Activated T-cell treated with anti-CD3 and anti-CD28 coated beads, Interleukin-2, amount 50 U/mL, for 72 hours (primary cell): ENCODE measurements at places on chromosomes 2 and 18. TPM values are rescaled to one million over a fixed set of nuclear protein-coding genes. Genes with fewer than 3 reads are reported as not detected.

GRCh38 chr2:30629866-30630265 is 177.4 kb downstream of the CAPN13 start:
- no peak for DNase-seq
- peaks cover 1% of the 10 kb centered on the region for H3K36me3 ChIP-seq
- H3K27ac ChIP-seq: no peak overlapping the region
- H3K27me3 ChIP-seq: no peaks in the 10 kb centered on the region
- H3K4me1 ChIP-seq: peaks cover 16% of the 10 kb centered on the region

DNA sequence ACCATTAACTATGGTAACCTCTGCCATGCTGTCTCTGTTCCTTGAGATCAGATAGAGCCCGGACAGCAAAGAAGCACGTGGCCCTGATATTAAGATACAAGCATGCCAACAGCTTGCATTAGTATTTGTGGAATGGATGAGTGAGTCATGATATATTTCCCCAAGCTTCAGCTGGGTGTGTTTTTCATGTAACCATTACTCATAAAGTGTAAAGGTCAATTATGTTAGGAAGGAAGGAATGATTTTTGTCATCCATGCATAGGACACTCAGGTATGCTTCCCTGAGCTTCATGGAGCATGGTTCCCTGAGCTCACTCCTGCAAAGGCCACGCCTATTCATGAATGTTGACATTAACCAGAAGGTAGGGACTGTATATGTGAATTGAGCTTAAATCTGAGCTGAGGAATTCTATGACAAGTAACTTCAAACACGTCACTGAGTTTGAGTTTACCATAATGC is 74.6 kb downstream of the ARL4C start:
- no peak for DNase-seq
- H3K36me3 ChIP-seq: peaks cover 8% of the 10 kb centered on the region
- peak overlapping the region; percentile 81 for H3K27ac ChIP-seq
- no peaks in the 10 kb centered on the region for H3K27me3 ChIP-seq
- peak overlapping the region; percentile 75 for H3K4me3 ChIP-seq
- peaks cover 71% of the 10 kb centered on the region for H3K4me1 ChIP-seq

GRCh38 chr2:12620759-12621158 is 96.0 kb upstream of the TRIB2 start:
- H3K27ac ChIP-seq: no peak overlapping the region
- no peaks in the 10 kb centered on the region for H3K36me3 ChIP-seq
- peaks cover 17% of the 10 kb centered on the region for H3K4me1 ChIP-seq
- H3K4me3 ChIP-seq: no peak overlapping the region
- H3K27me3 ChIP-seq: no peaks in the 10 kb centered on the region

DNA sequence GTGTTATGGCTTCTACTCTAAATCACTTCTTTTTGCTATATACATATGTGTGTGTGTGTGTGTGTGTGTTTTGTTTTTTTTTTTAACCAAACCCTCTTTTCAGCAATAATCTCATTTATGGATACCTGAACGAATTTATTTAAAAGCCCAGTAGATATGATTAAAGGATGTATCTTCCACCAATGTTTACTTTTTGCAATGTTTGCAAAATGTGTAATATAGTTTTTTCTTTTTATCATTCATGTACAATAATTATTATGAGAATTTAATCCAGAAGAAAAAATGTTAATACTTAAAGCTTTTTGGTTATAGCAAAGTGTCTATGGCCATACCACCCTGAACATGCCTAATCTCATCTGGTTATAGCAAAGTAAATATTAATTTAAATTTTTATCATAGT is 1.6 kb upstream of the CNDP2 start:
- no peaks in the 10 kb centered on the region for H3K27me3 ChIP-seq
- no peak for DNase-seq
- peak overlapping the region; percentile 25 for H3K4me3 ChIP-seq
- H3K27ac ChIP-seq: no peak overlapping the region

- H3K27me3 ChIP-seq: peaks cover 5% of the 10 kb centered on the region
- no peaks in the 10 kb centered on the region for H3K36me3 ChIP-seq
- no peak overlapping the region for H3K27ac ChIP-seq
- no peak overlapping the region for H3K4me3 ChIP-seq
- DNase-seq: no peak
- H3K4me1 ChIP-seq: peaks cover 15% of the 10 kb centered on the region
These were observed 9.4 kb upstream of the GNLY start for GRCh38 chr2:85684806-85685205.

DNA sequence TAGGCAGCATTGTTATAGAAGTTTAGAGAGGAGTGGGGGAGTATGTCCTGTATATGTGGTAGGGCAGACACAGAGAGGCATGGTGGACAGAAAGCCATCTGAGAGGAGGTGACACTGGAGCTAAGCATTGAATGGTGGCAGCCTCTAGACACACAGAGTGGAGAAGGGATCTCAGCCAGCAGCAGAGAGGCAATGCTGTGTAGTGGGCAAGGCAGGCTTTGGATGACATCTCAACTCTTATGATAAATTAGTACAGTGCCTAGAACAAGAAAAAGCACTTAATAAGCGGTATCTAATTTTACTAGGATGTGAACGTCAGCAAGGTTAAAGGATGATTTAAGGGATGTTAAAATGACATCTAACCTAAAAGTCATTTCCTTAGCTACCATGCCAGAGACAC is 22.5 kb upstream of the CERS6 start:
- H3K36me3 ChIP-seq: peaks cover 4% of the 10 kb centered on the region
- H3K4me1 ChIP-seq: peaks cover 54% of the 10 kb centered on the region
- DNase-seq: no peak

DNA sequence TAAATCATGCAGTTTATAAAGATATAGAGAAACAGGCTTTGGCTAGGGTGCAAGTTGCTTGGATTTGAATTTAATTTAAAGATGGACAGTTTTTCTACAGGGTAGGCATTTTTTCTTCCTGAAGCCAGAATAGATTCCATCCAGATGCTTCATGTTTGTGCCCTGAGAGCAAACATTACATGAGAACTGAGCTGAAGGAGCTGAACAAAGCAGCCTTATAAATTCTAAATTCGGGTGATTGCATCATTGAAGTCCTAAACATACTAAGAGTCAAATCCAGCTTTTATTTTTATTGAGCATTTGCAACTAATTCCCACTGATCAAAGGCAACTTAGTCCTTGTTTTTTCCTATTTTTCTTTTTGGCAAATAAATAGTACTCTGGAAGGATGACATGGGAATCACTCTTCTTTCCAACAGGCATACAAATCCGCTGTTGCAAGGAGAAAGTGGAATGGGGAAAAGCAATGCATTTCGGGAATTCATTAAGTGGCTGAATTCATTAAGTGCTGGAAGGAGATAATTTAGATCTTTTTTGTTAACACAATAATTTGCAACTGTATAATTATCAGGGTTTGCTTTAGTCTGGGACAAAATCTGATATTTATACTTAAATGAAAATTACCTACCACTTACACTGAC is 828.0 kb downstream of the SLC4A3 start:
- H3K4me1 ChIP-seq: no peaks in the 10 kb centered on the region
- no peaks in the 10 kb centered on the region for H3K27me3 ChIP-seq
- H3K27ac ChIP-seq: no peak overlapping the region
- no peak overlapping the region for H3K4me3 ChIP-seq

- no peak overlapping the region for H3K4me3 ChIP-seq
- peaks cover 38% of the 10 kb centered on the region for H3K27me3 ChIP-seq
- no peak for DNase-seq
- no peaks in the 10 kb centered on the region for H3K4me1 ChIP-seq
These were observed 180.4 kb downstream of the CYRIA start for GRCh38 chr2:16485251-16485650.

GRCh38 chr2:1546023-1546591 is 132.8 kb downstream of the TPO start:
- no peaks in the 10 kb centered on the region for H3K36me3 ChIP-seq
- H3K4me1 ChIP-seq: peaks cover 7% of the 10 kb centered on the region
- H3K4me3 ChIP-seq: no peak overlapping the region

- H3K4me3 ChIP-seq: no peak overlapping the region
- H3K36me3 ChIP-seq: no peaks in the 10 kb centered on the region
- no peaks in the 10 kb centered on the region for H3K27me3 ChIP-seq
- H3K27ac ChIP-seq: no peak overlapping the region
- peaks cover 39% of the 10 kb centered on the region for H3K4me1 ChIP-seq
These were observed 9.1 kb downstream of the ITM2C start for GRCh38 chr2:230873661-230874401.

- H3K4me3 ChIP-seq: no peak overlapping the region
- no peaks in the 10 kb centered on the region for H3K27me3 ChIP-seq
- no peaks in the 10 kb centered on the region for H3K4me1 ChIP-seq
- H3K27ac ChIP-seq: no peak overlapping the region
- no peak for DNase-seq
- H3K36me3 ChIP-seq: no peaks in the 10 kb centered on the region
These were observed 1628.0 kb upstream of the PIK3C3 start for GRCh38 chr18:40326985-40327384.

- no peaks in the 10 kb centered on the region for H3K4me1 ChIP-seq
- no peaks in the 10 kb centered on the region for H3K36me3 ChIP-seq
- H3K4me3 ChIP-seq: no peak overlapping the region
- DNase-seq: no peak
- H3K27me3 ChIP-seq: no peaks in the 10 kb centered on the region
These were observed 257.7 kb upstream of the UBE2E3 start for GRCh38 chr2:180722551-180723239.

DNA sequence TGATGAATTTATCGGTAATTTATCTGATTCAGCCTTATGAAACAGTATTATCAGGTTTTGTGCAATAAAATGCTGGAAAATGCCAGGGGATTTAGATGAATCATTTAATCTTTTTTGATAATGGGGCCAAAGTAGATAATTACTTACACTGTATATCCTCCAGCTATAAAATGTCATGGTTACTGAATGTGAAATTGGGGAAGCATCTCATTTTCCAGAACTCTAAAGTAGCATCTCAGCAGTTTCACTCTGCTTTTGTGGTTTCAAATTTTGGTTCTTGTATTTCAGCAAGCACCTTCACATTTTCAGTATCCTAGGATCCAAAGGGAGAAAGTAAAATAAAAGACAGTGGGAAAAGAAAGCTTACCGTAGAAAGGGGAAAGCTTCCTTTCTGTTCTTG is 12.8 kb downstream of the ANKRD62 start:
- H3K4me3 ChIP-seq: no peak overlapping the region
- H3K27me3 ChIP-seq: peaks cover 58% of the 10 kb centered on the region
- H3K36me3 ChIP-seq: peaks cover under 1% of the 10 kb centered on the region
- DNase-seq: no peak
- H3K27ac ChIP-seq: no peak overlapping the region

DNA sequence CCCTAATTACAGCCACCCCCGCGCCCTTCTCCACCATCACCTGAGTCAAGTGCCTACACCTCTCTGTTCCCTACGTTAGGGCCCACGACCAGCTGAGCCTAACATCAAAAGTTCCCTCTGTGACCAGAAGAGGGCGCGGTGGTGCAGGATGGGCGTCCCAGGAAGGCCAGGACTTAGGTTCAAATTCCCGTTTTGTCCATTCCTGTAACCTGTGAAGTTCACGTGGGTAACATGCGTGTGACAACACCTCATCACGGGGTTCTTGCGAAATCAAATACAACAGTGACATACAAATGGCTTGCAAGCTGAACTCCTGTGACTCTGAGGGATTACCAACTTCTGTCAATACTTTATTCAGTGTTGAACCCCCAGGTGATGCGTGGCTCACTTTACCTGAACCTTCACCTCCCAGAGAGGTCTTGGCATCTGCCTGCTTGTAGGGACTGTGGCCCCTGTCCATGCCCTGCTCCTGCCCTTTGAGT is 207.9 kb downstream of the ARL4C start:
- peak; percentile 73 for DNase-seq
- H3K4me3 ChIP-seq: peak overlapping the region; percentile 67
- H3K36me3 ChIP-seq: no peaks in the 10 kb centered on the region

DNA sequence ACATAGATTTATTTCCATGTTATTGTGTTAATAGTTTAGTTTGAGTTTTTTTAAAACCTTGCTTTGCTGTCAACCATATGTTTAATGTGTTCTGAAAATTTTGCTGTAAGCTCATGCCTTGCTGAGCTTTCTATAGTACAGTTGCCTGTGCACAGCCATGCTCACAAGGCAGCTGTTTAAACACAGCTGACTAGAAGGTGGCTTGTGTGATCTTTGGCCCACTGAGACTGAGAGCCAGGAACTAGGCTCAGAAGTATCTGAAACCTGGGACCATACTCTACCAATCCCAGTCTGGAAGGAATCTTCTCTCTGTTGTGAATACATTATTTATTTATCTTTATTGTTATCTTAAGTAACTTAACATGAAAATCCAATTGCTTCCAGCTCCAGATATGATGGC is 350.5 kb downstream of the KIAA1328 start:
- H3K27me3 ChIP-seq: no peaks in the 10 kb centered on the region
- no peaks in the 10 kb centered on the region for H3K36me3 ChIP-seq
- no peak overlapping the region for H3K4me3 ChIP-seq

Gene DLGAP1
- 0.17 TPM for total RNA-seq

Gene TEX44
- total RNA-seq: not detected

Gene KCNIP3
- not detected for total RNA-seq
